Stimulated activated CD8-positive, alpha-beta memory T cell treated with anti-CD3 and anti-CD28 coated beads, Interleukin-2, amount 100 ng/mL, for 1 hour (primary cell): ENCODE measurements at places on chromosomes 7 and 10.

- no peak for DNase-seq
These were observed 55.5 kb downstream of the DLD start for GRCh38 chr7:107946451-107946850.

GRCh38 chr7:105218215-105218614 is 170.5 kb downstream of the SRPK2 start:
- no peak for DNase-seq

- DNase-seq, result no peak
These were observed 115.8 kb downstream of the HTR7 start for GRCh38 chr10:90741926-90742565.

GRCh38 chr10:24114556-24114955 is 94.4 kb upstream of the KIAA1217 start:
- no peak for DNase-seq

DNA sequence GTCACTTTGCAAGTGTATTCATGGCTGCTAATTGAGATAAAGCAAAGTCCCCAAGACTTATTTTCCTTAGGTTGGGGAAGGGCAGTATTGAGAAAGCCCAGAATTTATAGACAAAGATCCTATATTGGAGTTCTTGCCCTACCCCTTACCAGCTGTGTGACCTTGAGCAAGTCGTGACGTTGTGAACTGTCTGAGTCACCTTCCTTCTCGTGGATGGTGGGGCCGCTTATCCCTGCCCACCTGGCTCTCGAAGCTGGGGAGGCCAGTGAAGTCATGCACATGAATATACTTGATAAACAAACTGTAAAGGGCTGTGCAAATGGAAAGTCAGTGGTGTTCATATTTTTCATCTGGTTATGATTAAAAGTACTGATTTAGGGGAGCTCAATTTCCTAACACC is 127.4 kb downstream of the TACC2 start:
- DNase-seq, result no peak

DNA sequence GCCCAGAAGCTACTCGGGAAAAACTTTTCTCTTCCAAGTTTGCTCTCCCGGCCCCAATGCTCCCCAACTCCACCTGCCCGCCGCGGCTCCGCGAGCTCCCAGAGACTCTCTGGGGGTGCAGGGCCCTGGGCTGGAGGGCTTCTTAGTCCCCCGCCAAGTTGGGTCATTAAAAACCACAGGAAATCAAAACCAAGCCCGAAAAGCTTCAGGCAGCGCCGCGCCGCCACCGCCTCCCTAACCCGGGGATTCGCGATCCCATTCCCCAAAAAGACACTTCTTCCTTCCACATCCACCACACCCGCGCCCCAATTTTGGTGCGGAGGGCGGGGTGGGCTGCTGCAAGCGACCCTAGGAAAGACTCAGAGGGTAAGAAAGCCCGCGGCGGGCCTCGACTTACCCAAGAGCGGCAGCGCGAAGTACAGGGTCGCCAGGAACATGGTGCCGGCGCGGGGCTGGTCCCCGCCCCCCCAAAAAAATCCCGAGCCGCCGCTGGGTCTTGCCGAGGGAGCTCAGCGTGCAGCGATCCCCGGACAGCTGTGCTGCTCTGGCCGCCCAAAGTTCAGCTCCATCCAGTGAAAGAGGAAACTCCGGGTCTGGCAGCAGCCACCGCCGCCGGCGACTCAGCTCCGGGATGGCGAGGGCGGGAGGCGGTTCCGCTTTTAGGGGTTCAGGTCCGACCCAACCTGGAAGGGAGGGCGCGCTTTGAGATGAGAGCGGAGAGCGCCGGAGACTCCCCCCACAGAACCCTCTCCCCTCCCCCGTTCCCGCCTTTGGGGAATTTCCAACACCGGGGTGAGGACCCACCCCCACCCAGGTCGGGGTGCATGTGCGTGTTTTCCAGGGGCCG is 1.2 kb downstream of the GFRA1 start:
- DNase-seq, result no peak

GRCh38 chr7:122014697-122015096 is 129.4 kb downstream of the AASS start:
- no peak for DNase-seq

DNA sequence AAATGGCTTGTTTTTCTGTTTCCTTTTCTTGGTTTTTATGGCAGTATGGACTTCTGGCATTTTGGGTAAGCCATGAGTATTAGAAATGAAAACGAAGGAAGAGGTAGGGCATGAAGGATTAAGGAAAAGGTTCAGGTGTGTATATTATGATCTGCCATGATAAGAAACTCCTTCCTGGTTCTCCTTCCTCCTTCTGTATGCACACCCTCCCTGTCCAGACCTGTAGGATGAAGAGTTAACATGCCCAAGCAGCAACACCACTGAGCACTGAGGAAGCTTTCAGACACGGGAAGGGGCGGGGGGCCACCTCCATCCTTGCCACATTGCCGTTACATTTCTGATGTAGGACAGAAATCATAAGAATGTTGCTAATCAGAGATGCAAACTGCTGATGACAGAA is 361.0 kb upstream of the ZMIZ1 start:
- no peak for DNase-seq

DNA sequence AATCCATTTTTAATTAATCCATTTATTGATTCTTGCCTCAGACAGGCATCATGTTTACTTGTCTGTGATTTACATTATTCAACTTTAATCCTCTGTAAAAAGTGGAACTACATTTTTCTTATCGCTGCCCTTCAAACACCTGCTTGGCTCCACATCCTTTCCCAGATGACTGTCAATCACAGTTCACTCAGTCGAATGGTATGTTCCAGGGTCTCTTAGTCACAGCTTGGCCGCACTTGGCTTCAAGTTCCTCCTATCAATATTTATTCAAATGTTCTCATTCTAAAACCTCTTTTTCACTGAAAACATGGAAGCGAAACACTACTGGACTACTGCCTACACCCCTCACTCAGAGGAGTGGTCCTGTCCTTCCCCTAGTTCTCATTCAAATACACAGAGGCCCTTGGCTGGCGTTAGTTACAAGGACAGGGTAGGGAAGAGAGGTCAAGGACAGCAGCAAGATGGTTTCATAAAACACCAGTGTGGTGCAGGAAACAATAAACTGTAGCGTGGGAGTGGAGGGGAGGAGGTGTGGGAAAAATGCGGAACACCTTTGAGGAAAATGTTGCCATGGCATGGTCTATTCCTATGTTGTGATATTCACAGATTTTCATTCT is 143.2 kb downstream of the USP6NL start:
- no peak for DNase-seq

- no peak for DNase-seq
These were observed 2.0 kb downstream of the ZNF503 start for GRCh38 chr10:75399461-75400162.

DNA sequence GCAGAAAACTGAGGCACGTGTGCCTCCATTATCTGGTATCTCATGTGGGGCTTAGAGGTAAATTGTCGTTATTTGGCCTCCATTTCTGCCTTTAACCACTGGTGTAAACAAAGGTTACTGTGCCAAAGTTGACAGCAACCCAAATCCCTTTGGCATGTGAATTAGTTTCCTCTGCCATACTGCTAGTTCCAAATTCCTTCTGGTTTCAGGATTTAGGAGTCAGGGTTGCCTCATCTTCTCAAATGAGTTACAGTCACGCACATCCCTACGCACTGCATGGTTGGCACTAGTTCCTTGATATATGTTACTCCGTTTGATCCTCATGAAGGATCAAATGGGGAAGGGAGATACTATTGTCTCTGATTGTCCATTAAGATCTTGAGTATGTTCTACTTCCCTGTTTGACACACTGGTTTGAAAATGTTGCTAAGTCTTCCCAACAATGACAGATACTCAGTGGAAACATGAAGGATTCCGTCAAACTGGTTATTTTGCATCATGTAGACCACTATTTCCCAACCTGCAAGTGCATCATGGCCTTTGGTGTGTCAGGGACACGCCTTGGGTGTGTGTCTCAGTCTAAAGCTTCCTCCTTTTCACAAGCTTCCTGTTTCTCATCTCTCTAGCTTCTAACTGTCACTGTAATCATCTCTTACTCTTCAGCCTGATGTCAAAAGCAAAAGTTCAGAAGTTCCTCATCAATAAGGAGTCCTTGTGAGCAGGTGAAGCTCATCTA is at the start of gene LIPN:
Gene LIPN (plus strand): TSS at position 655 of the 736 bp plus-strand sequence. CDS start 1,386 bp downstream, outside the sequence.
- no peak for DNase-seq

- no peak for DNase-seq
These were observed 170.1 kb downstream of the SORCS3 start for GRCh38 chr10:104811166-104811565.

- DNase-seq, result no peak
These were observed 30.3 kb upstream of the KBTBD2 start for GRCh38 chr7:32921896-32922295.

DNA sequence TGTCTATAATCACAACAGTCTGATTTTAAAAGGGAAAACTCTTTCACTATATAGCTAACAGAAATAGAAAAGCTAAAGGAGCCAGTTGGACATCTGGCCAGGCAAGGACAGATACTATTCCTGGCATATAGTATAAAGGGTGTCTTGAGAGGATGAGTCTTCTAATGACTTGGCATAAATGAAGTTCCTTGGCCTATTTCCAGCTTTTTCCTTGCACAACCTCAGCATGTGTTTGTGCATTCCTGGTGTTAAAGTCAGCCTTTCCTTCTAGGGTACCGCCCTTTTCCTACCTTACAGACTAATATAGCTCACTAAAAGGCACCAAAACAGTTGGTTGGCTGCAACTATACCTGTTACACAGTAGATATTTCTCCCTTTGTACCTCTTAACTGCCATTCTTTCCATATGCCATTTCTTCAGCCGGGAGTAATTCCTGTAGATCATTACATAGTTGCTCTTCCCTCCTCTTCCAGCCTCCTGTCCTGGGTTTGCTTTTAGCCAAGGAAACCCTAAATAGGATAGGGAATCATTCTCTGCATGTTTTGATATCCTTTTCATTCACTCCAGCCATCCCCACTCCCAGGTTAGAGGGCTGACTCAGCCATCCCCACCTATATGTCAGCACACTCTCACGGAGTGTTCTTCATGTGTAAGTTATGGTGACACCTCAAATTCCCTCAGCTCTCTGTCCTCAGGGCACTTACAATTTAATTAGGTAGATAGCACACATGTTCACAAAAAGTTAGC is 102.1 kb upstream of the MDFIC start:
- DNase-seq, result no peak

- no peak for DNase-seq
These were observed 7.9 kb upstream of the ARPC1B start for GRCh38 chr7:99366646-99367045.

GRCh38 chr7:416761-417624 is 102.7 kb downstream of the PDGFA start:
- no peak for DNase-seq

DNA sequence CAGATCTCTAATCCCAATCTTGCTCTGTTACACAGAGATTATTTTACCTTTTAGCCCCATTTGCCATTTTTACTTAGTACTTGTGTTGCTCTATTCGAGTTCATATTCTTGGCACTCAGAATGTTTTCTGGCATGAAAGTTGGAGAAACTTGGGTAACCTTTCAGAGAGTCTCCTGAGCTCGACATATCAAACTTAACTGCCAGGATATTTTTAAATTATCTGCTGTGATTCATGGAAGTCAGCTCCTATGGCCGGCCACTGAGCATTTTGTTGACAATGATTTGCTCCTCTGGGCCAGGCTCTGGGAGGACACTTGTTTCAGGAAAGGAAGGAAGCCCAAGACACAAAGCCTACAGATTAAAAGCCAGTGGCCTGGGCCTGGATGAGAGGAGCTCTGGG is 396.7 kb downstream of the TNS3 start:
- no peak for DNase-seq

- no peak for DNase-seq
These were observed 38.2 kb downstream of the PROSER2 start for GRCh38 chr10:11861341-11861740.

- no peak for DNase-seq
These were observed 818 bp upstream of the SUPV3L1 start for GRCh38 chr10:69179089-69179742.

GRCh38 chr10:33010132-33011037 is 52.4 kb upstream of the ITGB1 start:
- no peak for DNase-seq

GRCh38 chr10:123835575-123835974 is 56.0 kb downstream of the CPXM2 start:
- no peak for DNase-seq

GRCh38 chr7:155191137-155191536 is 106.5 kb upstream of the INSIG1 start:
- no peak for DNase-seq

- DNase-seq, result no peak
These were observed 102.6 kb upstream of the TBX20 start for GRCh38 chr7:35356495-35356894.

GRCh38 chr10:123442901-123443300 is 223.3 kb upstream of the GPR26 start:
- no peak for DNase-seq

GRCh38 chr10:132048294-132048667 is 17.5 kb upstream of the JAKMIP3 start:
- DNase-seq, result no peak

GRCh38 chr10:53536322-53536721 is 763.7 kb upstream of the MBL2 start:
- no peak for DNase-seq
